ENCODE measurements at places on chromosomes 6 and 20.

DNA sequence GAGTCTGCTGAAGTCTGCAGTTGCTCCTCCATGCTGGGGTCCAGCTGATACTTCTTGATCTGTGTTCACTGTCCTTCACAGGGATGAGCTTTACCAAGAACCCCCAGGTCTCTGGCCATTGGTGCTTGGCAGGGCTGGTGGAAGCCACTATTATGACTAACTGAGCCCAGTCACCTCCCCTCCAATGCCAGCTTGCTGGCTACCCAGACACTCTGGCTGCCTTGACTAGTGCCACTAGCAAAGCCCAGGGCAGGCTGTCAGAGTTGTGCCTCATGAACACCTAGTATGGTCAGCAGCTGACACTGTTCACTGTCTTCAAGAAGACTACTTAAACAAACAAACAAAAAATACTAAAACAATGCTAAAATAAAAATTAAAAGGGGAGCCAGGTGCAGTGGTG, 8.8 kb downstream of the ASIP start:
- no peak for DNase-seq

GRCh38 chr20:57470212-57470522, 54.8 kb downstream of the CTCFL start:
- DNase-seq = no peak

GRCh38 chr6:26211963-26212362, 124.7 kb downstream of the HFE start:
- DNase-seq = no peak

DNA sequence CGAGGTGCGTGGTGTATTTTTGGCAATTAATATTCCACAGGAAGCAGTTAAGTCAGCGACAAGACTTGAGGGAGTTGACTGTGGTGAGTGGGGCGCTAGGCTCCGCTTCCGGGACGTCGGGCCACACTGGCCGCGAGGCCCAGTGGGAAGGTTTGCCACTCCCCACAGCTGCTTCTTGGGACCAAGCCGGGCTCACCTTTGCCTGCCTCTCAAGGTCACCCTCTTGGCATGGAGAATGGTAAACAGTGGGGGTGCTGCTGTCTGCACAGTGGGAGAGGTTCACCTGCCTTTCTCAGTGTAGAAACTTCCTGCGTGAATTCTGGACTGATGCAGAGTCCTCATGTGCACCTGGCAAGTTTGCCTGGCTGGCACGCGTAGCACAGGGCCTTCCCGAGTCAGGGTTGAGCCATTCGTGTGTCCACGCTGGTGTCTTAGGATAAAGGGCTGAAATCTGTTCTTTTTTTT, 6.4 kb downstream of the OSBPL2 start:
- no peak for DNase-seq

- DNase-seq = no peak
Observed at GRCh38 chr6:4130357-4130987, 4.9 kb downstream of the ECI2 start.

DNA sequence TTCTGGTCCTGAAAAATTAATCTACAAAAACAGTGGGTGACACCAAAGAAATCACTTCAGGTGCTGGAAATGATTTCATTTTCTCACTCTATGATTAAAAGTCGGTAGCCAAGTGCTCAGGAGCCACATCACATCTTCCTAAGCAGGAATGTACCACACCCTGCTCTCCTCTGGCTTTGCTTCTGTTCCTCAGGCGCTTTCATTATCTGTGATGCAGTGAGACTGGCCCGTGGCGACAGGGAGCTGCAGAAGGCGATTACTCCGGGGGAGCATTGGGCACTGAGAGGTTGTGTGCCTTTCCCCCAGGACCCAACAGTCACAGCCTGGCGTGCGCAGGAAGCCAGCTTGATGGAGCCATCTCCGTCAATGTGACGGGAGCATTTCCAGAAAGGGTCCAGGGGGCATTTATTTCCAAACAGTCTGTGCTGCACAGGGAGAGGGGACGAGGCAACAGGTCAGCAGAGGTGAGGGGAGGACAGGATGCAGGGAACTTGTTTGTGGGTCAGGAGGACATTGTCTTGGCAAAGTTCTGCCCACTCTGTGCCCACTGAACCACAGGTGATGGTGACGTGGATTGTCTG, 5.6 kb upstream of the ZNF831 start:
- peak; percentile 47 for DNase-seq

DNA sequence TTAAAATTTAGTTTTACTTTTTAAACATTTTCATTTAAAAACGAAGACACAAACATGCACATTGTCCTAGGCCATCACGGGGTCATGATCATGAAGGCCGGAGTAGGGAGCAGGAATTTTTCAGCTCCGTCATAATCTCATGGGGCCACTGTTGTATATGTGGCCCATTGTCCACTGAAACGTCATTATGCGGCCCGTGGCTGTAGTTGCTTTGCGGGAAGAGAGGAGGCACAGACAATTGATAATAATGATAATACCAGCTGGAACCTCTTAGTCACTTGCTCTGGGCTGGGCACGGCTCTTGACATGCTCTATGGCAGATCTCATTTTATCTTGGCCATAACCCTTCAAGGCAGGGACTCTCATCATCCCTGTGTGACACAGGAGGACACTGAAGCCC, 56.5 kb upstream of the FNDC1 start:
- DNase-seq = no peak

DNA sequence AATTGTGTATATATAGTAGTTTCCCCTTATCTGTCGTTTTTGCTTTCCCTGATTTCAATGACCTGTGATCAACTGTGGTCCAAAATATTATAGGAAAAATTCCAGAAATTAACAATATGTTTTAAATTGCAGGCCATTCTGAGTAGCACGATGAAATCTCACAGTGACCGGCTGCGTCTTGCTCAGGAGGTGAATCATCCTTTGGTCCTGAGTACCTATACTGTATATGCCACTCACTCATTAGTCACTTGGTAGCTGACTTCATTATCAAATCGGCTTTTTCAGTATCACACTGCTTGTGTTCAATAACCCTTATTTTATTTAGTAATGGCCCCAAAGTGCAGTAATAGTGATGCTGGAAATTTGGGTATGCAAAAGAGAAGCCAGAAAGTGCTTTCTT, 728.3 kb upstream of the EYS start:
- no peak for DNase-seq

All from activated CD8-positive, alpha-beta memory T cell treated with anti-CD3 and anti-CD28 coated beads, Interleukin-2, amount 50 U/mL, for 48 hours (primary cell).